ENCODE measurements at places on chromosomes 2 and 18.

DNA sequence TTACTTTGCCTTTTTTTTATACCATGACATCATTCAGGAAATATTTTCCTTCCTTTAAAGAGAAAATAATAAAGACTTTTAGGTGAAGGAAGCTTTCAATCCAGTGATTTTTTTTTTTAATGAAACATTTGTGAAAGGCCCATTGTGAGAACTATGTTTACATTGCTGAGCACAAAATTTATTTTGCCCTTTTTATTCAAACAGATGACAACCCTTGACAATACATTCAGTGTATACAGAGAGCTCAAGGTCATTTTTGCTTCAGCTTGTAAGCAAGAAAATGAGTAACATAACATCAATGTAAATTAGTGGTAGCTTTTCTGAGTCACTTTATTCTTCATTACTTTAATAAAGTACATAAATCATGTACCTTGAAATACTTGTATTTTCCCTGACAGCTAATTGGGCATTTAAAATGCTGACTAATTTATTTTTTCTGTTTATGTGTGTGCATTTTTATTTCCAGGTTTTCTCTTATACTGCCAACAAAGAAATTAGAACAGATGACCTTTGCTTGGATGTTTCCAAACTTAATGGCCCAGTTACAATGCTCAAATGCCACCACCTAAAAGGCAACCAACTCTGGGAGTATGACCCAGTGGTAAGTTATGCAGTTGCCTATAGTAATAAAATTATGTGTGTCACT, 121.6 kb downstream of the GALNT1 start:
- no peak for DNase-seq

DNA sequence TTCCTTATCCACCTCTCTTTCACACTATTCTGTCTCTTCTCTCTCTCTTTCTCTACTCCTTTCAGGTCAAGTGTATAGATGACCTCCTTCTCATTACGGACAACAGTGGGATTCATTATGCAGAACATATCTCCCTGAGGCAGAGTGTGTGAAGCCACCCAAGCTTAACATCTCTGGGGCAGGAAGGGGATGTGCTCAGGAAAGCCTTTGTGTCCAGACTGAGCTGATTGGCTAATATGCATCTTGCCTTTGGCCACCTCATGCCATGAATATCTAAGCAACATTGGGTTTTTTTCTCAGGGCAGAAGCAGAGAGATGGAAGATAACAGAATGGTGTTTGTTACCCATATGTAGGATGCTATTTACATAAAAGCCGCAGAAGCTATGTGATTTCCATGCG, 211.4 kb upstream of the LRRTM1 start:
- DNase-seq = no peak

DNA sequence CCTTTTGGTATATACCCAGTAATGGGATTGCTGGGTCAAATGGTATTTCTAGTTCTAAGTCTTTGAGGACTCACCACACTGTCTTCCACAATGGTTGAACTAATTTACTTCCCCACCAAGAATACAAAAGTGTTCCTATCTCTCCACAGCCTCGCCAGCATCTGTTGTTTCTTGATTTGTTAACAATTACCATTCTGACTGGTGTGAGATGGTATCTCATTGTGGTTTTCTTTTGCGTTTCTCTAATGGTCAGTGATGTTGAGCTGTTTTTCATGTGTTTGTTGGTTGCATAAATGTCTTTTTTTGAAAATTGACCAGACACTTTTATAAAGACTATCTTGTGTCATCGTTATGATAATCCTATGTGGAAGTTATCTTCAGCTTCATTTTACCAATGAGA, 16.0 kb upstream of the ATP8B1 start:
- DNase-seq = no peak

DNA sequence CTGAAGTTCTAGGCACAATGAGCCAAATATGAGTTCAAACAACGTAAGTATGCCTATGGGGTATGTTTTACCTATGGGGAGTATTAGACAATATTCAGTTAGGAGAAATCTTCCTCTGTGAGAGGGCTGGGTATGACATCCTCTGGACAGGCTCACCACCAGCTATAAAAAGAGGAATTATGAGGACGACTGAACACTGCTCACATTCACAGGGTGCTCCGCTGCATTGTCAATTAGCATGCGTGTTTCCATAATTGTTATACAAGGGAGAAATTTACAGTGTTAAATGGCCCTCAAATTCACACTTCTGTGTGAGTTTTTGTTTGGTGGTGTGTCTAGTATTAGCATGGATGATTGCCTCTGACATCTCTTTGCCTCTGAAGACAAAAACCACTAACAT, 700.4 kb downstream of the BCL11A start:
- no peak for DNase-seq

Data from stimulated activated naive CD8-positive, alpha-beta T cell treated with anti-CD3 and anti-CD28 coated beads, Interleukin-15, Interleukin-2, amounts not matched to agents 100 U/mL and 50 U/mL, for 24 hours (primary cell).